GM10248 (cell line): ENCODE measurements at places on chromosomes 4 and X.
A peak's percentile ranks its signal among the peaks of the same experiment; 100 is the strongest.

DNA sequence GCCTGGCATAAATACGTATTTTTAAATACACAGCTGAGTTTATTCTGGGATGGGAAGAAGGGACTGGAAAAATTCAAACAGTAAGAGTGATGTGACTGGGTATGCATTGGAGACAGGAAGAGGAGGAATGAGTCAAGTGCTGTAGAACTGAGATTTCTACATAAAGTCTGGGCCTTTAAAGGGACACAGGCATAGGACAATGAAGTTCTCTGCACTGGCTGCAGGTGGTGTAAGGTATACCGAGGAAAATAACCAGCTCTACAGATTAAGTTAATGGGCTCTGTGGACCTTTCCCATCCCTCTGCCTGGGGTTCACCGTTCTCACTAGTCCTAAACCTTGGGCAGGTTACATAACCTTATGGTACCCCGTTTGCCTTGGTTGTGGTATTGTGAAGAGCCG, 68.7 kb downstream of the DHX15 start:
- no peak for DNase-seq

DNA sequence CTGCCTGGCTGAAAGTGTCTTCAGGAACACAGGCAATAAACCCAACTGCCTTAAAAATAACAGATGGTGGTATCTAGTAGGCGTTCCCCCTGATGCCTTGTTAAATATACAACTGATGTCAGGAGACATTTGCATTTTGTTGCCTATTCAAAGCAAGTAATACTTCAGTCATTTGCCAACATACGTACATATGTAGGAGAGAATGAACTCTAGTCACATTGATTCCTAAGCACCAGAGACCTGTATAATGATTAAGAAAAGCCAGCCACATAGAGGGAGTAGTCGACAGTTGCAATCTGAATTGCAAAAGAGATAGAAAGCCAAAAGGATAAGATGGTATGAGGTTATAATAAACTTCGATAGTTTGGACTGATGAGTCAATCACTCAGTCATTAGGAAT, 191.0 kb upstream of the EMCN start:
- no peak for DNase-seq

- DNase-seq = no peak
Measured at GRCh38 chr4:2256156-2256731, 5.7 kb downstream of the MXD4 start.

- DNase-seq = no peak
Measured at GRCh38 chr4:64784125-64784524, 374.9 kb upstream of the TECRL start.

DNA sequence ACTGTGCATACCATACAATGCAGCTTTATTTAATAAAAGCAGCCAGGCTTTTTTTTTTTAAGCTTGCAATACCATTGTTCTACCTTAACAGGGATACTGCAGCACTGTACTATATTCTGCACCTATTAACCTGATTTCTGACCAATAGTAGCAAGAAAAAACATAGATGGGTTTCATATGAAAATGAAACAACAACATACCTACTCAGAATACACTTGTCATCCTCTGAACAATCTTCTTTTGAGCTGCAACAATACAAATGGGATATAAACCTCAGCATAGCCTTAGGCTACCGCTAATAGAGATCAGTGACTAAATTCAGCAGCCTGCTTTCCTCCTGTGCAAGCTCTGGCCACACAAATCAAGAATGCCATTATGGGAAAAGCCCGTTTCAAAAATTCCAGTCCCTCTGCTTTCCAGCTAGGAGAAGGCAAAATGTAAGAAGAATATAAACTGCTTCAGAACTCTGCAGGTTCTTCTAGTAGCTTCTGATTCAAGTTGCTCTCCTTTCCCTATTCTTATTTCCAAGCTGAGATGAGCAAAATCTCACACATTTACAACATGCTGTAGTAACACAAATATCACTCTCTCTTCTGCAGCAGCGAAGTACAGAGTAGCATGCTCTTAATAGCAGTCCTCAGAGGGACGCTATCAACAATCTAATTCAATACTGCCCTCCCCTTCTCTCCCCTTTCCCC, 143.4 kb downstream of the KLHL13 start:
- DNase-seq = no peak

DNA sequence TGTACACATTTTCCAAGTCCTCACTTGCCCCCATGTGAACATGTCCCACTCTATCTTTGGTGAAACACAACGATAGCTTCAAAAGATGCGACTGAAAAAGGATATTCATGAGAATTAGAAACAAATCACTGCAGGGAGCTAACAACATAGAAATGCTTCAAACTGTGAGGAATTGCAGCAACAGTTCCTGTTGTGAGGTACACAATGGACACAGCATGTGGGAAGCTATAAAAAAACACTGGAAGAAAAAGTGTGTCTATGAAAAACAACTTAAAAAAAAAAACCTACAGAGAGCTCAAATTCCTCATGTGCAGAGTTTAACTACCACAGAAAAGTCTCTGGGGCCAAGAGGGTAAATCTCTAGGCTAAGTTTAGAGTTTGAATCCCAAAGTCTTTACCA, 51.6 kb upstream of the BLTP1 start:
- no peak for DNase-seq

DNA sequence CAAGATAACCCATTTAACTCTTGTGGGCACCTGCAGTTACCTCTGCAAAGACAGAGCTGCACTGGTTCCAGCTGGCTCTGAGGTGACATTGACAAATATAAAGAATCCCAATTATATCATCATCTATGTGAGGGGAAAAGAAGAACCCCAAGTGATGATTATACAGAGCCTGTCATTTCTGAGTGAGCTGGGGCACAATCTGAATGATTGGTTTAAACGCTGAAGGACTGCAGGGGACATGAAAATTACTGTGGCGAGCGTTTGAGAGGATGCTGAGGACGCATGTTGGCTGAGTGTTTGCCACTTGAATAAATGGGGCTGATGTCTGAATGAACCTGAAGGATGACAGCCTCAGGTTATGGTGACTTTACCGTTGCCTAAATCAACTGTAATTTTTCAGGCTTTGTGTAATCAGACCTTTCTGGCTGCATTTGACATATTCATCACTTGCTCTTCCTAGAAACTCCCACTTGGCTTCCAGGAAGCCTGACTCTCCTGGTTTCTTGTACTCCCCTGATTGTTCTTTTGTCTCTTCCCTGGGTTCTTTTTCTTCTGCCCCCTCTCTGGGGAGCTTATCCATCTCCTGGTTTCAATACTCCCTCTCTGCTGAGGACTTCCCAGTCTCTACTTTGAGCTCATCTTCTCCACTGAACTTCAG, 4.1 kb upstream of the HSD17B10 start:
- DNase-seq = no peak

DNA sequence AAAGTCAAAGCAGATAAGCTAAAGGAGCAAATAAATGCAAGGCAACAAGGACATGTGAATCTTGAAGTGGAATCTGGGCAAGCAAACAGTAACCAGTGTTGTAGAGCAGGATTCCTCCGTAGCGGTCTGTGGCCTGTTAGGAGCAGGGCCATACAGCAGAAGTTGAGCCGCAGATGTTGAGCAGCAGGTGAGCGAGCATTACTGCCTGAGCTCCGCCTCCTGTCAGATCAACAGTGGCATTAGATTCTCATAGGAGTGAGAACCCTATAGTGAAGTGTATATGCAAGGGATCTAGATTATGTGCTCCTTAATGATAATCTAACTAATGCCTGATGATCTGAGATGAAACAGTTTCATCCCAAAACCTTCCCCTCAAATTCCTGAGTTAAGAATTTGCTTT, 550.7 kb downstream of the ADGRL3 start:
- no peak for DNase-seq

GRCh38 chr4:115770046-115770543, 656.7 kb upstream of the NDST4 start:
- no peak for DNase-seq

- DNase-seq = no peak
Measured at GRCh38 chr4:106302062-106302438, 14.0 kb downstream of the TBCK start.

DNA sequence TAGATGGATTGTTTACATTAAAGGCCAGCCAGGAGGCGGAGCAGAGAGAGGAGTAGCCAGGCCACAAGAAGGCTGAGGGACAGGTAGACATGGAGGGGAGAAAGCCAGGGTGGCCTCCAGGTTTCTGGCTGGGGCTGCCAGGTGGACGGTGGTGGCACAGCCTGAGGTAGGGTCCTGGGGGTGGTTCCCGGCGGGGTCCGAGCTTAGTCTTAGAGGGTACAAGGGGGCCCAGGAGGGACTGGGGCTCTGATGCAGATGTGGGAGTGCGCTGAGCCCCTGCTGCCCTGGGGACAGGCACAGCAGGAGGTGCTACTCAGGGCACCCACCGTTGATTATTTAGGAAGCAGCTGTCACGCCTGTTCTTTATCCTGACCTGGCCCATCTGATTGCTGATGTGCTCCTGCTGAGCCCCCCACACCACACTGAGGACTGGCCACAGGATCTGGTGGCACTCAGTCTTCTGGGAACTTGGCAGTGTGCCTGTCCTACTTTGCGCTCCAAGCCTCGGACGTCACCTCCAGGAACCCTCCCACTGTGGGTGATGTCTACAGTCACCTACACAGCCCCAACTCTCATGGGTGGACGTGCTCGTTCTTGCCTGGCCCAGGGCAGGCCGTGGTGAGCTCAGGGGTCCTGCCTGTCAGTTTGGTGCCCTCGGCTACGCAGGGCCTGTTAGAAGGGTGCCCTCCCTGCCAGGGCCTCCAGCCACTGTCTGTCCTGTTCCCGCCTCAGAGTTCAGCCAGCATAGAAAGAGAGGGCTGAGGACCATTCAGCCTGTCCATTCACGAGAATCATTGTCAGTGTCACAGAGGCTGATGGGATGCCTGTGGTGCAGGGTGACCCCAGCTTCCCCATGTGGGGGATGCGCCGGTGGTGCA, 12.0 kb downstream of the WFS1 start:
- no peak for DNase-seq

DNA sequence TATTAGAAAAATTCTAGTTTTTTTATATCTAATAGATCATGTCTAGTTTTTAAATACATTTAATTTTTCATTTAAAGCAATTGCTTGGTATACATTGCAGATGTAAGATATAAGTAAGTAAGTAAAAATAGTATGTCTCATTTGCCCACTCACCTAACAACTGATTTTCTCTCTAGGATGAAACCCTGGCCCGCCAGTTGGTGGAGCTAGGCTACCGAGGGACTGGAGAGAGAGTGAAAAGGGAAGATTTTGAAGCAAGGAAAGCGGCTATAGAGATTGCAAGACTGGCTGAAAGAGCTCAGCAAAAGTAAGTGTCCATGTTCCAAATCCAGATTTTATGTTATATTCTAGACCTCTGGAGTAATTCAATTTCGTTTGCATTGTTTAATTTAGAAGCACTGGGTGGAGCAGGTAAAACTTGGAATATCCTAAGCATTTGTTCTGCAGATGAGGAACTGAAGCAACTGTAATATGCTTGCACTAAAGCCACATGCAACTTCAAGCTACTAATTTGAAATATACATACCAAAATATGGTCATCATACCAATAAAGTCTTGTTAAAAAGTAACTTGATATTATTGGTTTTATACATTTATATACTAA, 27.1 kb downstream of the CFAP299 start:
- DNase-seq = peak; percentile 30

- DNase-seq = no peak
Measured at GRCh38 chr4:132332932-132333723, 816.0 kb upstream of the PCDH10 start.

- no peak for DNase-seq
Measured at GRCh38 chr4:182346675-182347375, 103.6 kb downstream of the TENM3 start.

- DNase-seq = no peak
Measured at GRCh38 chr4:10612476-10612875, 72.1 kb downstream of the CLNK start.

DNA sequence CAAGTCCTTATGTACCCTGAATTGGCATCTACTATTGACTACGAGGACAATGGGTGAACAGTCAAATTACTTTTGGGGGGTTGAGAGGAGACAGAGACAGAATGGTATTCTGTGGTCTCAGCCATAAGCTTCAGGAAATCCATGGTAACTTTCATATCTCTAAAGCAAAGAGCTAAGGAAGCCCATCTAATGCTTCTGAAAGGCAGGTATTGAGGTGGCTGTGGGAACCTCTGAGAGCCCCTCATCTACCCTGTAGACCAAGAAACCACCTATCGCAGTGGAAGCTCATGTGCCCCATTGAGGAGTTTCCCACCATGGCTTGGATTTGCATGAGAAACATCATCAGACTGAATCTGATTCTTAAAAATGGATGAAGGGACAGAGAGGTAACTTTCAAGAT, 23.1 kb upstream of the BMP2K start:
- no peak for DNase-seq

GRCh38 chr4:154616731-154617130, 4.3 kb upstream of the FGG start:
- peak; percentile 37 for DNase-seq

GRCh38 chrX:20412871-20413486, 146.3 kb upstream of the RPS6KA3 start:
- DNase-seq = peak; percentile 21

GRCh38 chrX:44155126-44155525, 181.9 kb upstream of the NDP start:
- DNase-seq = no peak

DNA sequence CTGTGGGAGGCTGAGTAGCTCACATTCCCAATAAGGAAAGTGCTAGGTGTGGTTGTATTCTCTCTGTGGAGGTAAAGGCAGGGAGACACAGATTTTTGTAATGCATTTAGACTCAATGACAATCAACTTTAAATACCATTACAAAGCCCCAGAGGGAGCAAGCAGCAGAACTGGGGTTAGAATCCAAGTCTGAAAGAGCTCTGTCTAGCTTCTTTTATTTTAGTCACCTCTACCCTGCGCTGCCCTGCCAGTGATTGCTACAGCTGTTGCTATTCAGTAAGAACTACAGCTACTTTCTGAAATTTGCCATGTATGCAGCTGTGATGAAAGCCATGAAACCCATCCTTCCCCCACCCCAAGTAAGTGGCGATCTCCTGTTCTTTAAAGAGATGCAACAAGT, 22.5 kb downstream of the SLC39A8 start:
- no peak for DNase-seq

- no peak for DNase-seq
Measured at GRCh38 chr4:150258569-150258968, 180.3 kb downstream of the DCLK2 start.

- DNase-seq = no peak
Measured at GRCh38 chr4:79798047-79798446, 275.0 kb downstream of the ANTXR2 start.

DNA sequence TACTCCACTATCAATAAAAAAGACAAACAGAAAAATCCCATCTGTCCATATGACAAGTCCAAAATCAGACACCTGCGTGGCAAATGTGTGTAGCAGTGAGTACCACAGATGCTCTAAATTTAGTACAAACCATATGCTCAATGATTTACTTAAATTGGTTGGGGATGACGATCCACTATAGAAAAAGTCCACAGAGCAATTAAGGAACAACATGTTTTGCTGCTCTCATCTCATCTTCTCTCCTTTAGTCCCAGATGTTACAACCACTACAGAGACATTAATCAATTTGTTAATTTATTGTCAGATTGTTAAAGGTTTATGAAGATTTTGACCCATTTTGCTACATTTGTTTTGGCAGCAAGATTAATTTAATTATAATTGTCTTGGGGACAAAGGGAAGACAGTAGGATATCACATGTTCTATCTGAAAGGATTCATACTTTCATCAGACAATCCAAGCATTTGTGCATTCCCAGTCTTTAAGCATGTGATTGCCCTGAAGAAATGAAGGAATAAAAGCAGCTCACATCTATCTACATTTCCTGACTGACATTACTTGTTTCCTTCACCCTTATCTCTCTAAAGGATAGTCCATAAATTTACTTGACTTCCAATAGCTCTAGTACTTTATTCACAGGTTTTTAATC, 2268.1 kb downstream of the PCDH7 start:
- DNase-seq = no peak

- DNase-seq = no peak
Measured at GRCh38 chr4:141216002-141216761, 4.5 kb upstream of the ZNF330 start.

- DNase-seq = no peak
Measured at GRCh38 chrX:36683507-36683906, 324.7 kb upstream of the FAM47C start.
